Activated CD4-positive, alpha-beta T cell treated with anti-CD3 and anti-CD28 coated beads for 24 hours (primary cell): ENCODE measurements at places on chromosomes 5 and 9.
A peak's percentile ranks its signal among the peaks of the same experiment; 100 is the strongest.

GRCh38 chr5:170491479-170491878 is 12.3 kb upstream of the KCNIP1 start:
- DNase-seq: no peak

- DNase-seq: no peak
These were observed 1.4 kb upstream of the FTMT start for GRCh38 chr5:121850272-121850671.

DNA sequence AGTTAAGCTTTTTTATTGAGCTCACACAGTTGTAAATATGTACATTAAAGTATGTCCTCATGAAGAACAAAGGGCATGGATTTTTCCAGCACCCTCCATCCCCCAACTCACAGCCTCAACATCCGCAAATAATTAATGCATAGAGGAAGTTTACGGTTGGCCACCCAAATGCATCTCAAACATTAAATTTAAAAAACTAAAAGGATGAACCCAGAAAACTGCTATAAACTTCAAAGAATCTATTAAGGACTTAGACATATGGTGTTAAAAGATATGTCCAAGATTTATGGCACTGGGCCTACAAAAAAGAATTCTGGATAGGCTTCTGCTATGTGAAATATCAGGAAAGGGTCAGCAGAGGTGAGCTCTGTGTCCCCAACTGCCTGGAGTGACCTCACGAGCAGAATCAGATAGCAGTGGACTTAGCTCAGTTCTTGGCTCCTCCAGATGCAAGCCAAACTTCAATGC is 54.0 kb upstream of the TNC start:
- DNase-seq: no peak

DNA sequence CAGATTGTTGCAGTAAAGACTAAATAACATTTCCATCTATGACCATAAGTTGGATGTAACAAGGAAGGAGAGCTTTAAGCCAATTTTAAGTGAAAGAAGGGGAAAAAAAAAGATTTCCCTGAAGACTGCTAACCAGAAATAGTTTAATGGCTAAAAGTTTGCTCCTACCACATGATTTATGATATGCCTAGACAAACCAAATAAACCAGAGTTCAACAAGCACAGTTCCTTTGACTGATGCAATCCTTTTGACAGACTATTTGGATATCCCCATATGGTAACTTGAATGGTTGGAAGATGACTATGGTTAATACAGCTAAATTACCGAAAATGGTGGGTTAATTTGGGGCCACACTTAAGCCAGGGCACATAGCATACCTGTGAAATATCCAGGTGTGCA is 338.5 kb downstream of the CETN3 start:
- no peak for DNase-seq

DNA sequence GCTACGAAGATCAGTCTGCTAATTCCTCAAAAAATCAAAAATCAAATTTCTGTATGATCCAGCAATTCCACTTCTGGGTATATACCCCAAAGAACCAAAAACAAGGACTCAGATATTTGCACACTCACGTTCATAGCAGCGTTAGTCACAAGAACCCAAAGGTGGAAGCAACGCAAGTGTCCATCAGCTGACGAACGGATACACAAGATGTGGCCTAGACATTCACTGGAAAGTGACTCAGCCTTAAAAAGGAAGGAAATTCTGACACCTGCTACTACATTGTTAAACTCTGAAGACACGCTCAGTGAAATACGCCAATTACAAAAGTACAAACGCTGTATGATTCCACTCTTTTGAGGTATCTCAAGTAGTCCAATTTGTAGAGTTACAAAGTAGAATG is 93.3 kb downstream of the OTULIN start:
- no peak for DNase-seq

DNA sequence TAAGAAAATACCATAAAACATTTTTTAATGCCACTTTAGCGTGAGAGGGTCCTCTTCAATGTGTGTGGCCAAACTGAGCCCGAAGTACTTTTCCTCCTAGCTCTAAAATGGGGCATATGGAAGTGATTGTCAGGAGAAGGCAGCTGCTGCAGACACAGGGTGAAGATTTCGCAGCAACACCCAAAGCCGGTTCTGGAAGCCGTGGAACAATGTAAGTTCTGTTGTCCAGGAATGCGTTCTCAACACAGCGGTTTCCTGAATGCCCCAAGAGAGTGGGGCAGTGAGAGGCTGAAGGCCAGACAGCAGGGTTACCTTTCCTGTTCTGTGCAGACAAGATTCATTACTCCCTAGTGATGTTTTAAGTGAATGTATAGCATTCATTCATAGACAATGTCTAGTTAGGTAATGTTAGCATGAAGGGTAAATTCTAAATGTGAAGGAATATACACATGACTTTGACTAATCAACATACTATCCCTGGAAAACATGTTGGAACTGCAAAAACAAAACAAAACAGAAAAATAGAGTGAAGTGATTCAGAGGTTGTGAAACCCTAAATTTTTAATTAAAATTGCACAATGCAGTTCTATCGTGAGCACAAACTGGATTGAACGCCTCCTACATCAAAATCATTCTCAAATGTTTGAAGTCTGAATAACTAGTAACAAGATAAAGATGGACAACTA is 197.0 kb upstream of the SEMA6A start:
- DNase-seq: no peak

GRCh38 chr9:93684806-93685543 is 108.6 kb downstream of the PHF2 start:
- DNase-seq: no peak

GRCh38 chr9:117400171-117400570 is 14.7 kb downstream of the ASTN2 start:
- DNase-seq: no peak

GRCh38 chr5:6712577-6713273 is 507 bp upstream of the TENT4A start:
- peak; percentile 89 for DNase-seq

DNA sequence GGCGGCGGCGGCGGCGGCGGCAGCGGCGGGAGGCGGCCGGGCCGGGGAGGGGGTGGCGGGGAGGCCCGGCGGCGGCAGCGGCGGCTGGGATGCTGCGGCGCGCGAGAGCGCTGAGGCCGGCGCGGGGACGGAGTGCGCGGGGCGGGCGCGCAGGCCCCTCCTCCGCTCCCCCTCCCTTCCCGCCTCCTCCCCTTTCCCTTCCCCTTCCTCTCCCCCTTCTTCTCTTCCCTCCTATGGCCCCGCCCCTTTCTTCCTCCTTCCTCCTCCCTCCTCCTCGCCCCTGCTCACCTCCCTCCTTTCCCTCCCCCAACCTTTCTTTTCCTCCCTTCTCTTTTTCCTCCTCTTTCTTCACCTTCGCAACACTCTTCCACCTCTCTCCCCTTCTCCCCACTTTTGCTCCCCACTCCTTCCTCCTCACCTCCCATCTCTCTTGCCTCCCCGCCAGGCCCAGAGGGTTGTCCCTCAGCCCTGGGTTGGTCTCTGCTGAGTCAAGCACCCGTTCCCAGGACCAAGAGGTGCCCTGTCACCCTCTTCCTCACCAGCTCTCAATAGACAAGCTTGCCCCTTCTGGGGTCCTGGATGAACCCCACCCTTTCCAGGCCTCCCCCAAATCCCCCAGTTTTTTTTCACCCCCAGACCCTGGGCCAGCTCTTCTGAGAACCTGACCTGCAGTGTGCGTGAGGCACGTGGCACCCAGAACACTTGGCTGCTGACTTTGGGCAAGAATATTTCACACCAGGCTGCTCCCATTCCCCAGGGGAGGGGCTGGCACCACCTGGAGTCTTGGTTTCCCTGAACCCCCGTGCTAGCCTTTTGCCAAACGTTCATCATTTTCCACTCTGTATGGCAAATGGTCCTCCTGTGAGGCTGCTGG is at the start of gene SEMA4D:
Gene SEMA4D, minus strand, starts transcription at position 136 of the 874 bp plus-strand sequence. CDS start 92,657 bp downstream, outside the sequence.
- peak; percentile 61 for DNase-seq

DNA sequence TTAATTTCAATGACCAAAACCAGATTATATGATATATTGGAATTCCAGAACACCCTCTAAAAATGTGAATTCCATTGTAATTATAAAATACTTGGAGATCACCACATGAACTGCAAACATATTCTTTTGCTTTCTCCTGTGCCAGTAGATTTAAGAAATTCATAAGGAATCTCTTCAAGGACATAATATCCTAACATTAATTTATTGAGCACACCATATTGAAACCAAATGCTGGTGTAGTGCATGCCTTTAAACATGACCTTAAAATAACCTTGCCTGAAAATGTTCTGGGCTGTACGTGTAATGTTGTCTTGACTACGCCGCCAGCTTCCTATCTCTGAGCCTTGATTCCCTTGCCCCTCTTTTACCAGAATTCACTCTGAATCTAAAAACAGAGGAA is 205.0 kb upstream of the ACTBL2 start:
- DNase-seq: no peak

DNA sequence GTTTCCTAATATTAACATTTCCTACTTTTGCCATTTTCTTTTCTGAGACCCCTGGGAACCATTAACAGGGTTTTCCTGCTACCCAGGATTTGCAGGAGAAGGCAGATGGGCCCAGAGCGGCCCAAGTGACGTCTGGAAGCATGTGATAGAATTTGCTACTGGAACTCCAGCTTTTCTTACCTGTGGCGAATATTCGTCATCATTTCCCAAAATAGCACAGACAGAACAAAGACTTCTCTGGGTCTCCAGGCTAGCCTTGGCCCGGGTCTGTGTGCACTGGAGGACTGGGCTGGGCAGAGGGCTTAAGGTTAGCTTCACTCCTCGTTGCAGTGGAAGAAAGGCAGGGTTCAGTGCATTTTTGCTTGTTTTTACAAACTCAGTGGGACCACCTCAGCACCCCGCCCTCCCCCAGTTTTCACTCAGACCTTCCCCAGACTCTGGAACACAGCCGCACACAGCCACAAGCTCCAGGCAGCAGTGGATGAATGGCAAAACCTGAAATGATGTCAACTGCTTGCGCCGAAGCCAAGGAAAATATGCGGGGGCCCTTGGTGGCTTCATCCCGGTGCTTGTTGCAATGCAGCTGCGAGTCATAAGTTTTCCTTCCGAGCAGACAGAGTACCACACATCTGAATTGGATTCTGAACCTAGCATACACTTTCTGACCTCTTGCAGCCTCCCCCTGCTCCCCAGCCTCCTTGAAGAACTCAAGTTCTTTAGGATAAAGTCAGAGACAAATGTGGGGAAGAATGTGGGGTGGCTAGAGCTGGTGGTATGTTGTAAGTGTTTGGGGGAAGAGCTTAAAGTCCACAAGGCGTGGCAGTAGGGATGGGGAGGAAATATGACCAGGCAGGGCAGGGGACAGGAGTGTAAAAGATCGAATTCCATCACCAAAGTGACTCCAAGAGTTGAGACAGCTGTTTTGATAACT is 586.0 kb downstream of the CCDC171 start:
- no peak for DNase-seq

DNA sequence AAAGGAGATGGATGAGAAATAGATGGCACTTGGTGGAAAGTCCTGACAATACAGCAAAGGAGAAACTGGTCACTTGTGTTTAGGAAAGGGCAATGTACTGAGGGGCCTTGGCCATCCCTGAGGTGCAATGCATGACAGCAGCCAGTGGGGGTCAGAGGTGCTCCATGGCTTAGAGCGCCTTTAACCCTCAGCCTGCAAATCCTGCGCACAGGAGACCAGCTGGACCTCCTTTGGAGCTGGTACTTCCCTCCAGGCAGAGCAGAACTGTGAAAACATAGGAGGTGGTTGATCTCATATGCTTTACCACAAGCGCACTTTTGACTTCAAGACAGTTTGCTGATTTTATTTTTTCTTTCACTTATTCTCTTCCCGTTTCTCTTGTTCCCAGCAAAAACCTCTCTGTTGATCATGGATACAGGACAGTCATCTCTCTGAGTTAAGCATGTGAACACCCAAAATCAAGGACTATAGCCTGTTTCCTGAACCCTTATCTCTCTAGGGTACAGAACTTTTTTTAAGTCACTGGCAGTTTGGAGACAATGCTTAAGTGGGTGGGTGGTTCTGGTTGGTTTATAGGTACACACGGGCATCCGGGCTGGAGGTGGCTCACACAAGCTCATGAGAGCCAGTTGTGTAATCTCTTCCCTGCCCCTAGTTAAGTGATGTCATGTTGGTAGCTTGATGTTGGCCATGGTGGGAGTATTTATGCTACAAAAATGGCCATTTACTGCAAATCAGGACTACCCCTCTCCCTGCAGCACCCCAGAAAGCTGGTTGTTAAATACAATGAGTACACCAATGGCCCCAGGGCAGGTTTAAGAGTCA is 37.6 kb upstream of the ANKRD55 start:
- DNase-seq: peak; percentile 69

DNA sequence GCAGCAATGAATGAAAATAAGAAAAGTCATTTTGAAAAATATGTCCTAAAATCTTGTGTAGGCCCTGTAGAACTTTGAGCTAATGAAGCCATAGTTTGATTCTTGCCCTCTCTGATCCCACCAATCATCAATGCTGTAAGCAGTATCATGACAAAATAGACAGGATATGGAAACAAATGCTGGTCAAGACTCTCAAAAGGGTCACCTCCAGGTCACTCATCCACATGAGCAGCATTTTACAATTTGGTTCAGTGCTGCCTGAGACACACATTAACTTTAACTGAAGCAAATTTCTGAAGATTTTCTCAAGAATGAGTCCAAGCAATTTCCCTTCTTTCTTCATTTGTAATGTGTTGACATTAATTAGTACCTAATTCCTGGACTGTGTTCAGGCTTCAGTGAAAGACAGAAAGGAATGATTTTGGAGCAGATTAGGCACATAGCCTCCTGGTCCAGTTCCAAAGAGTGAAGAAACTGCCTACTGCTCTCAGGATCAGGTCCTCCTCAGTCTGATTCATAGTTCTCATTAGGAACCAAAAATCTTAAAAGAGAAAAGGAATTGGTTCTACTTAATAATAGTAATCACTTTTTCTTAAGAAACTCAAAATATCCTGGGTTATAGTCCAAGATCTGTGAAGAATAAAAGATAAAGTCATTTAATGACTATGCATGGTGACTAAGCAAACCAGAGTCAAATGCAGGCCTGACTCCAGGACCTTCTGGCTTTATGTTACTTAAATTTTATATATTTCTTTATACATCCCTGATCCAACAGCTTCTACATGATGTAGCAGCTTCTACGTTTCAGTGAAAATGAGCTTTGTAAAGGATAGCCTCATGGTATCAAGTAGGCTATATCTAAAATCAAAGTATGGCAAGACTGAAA is 192.1 kb upstream of the RGMB start:
- no peak for DNase-seq

DNA sequence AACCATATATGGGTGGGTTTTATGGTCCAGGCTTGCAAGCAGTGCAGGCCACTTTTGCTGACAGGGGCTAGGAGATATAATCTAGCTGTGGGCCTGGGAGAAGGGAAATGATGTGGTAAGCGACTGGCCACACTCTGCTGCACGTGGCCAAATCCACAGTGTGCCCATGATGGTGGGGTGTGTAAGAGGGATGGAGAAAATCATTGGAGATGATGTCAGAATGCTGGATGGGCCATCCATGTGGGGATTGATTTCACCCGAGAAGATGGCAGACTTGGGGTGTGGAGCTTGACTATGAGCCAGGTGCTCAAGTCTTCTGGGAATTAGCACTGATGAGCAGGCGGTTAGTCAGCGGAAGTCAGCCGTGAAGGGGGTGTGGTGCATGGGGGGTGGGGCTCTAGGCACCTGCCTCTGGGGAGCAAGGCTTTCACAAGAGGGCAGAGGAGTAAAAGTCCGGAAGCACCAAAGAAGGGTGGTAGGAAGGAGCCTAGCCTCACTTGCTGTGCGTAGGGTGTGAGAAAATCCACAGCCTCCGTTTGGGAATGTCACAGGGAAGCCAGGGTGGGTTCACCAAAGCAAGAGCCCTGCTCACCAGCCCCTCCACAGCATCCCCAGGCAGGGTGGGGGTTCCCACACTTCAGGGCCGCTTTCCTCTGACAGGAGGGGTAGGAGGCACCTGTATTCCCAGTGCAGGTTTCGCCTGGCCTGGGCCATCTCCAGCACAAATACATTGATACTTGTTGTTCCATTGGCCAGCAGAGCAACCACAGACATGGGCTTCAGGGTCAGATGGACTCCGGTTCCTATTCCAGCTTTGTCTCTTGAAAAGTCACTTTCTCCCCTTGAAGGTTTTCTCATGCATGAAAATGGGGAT is 44.5 kb upstream of the ANGPTL2 start:
- no peak for DNase-seq
